Stimulated activated CD4-positive, alpha-beta T cell treated with anti-CD3 and anti-CD28 coated beads, Interleukin-4, amount 100 ng/mL, for 48 hours (primary cell): ENCODE measurements at places on chromosomes 16 and 17.

GRCh38 chr16:49036126-49036525 is 245.5 kb downstream of the CBLN1 start:
- no peak for DNase-seq

- DNase-seq = peak; percentile 9
Observed at GRCh38 chr17:20156196-20157000, 147.2 kb downstream of the SPECC1 start.

DNA sequence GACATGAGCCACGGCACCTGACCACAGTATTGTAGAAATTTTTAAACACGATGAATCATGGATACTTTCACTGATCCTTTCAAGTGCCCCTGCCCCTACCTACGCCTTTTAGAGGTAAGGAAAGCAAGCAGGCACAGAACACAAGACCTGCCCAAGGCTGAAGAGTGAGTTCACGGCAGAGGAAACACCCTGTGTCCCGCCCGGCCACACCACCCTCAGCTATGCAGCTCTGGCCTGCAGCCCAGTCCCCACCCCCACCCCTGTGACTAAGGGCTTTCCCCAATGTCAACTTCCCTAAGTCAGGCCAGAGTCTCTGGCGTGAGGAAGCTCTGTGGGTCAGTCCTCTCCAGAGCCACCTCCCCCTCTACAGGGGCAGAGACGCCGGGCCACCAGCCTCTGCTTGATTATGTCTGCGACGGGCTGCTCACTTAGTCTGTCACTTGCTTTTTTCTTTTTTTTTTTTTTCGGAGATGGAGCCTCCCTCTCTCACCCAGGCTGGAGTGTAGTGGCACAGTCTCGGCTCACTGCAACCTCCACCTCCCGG is 8.4 kb downstream of the SLC16A5 start:
- no peak for DNase-seq

- peak; percentile 66 for DNase-seq
Observed at GRCh38 chr16:51762081-51762996, 611.3 kb upstream of the SALL1 start.

DNA sequence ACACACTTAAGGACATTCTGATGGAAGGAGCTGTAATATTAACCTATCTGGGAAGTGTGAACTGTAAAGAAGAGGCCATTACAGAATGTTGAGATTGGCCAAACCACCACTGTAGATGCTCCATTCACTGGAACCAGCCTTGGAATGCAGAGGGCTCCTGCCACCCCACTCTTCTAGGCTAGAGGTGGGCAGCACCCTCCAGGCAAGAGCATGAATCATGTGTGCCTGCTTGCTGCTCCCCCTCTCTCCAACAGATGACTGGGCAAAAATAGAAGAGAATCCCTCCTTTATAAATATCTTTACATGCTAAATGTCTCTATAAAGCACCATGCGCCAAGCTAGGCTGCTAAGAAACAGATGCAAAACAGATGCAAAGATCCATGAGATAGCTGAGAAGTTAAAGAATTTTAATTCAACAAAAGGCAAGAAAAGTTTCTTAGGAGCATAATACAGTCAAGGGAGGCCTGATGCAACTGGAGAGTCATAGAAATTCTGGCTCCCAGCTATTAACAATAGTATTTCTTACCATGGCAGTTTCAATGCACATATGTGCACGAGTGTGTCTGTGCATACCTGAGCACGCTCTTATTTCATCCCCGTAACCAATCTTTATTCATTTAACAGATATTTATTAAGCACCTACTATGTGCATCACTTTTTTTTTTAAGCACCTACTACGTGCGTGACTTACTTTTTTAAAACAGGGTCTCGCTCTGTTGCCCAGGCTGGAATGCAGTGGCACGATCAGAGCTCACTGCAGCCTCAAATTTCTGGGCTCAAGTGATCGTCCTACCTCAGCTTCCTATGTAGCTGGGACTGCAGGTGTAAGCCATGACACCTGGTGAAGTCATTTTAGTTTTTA is 53.6 kb downstream of the GRIN2A start:
- no peak for DNase-seq

DNA sequence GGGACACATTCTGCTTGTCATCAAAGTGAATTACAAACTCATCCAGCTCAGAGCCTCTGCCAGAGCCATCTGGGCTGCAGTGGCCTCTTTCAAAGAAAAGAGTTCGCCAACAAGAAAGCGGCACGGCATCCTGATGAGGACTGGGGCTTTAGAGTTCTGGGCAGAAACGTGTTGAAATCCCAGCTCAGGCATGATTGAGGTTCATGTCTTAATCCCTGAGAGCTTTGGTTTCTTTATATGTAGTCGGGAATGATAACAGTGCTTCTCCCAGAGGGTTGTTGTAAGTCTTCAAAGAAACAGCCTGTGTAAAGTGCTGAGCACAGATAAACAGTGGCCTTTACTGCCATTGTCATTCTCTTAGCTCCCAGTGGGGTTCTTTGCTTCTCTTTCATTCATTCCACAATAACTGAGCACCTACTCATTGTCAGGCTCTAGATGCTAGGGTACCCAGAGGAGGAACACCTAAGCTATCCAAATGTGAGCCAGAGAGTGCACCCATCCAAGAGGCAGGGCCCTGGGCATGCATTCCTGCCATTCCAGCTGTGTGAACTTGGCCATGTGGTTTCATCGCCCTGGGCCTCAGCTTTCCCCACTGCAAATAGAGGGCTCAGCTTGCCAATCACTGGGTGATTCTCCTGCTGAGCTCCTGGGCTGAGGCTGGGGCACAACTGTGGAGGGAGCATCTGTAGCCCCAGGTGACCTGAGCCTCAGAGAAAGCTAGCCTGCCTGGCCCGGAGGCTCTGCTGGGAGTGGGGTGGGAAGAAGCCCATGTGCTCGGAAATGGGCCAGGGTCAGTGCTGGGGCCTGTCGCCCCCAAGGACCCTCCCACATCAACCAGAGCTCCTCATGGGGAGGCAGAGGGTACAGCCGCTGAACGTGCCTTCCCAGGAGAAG is 38.3 kb upstream of the CRHR1 start:
- DNase-seq = no peak

DNA sequence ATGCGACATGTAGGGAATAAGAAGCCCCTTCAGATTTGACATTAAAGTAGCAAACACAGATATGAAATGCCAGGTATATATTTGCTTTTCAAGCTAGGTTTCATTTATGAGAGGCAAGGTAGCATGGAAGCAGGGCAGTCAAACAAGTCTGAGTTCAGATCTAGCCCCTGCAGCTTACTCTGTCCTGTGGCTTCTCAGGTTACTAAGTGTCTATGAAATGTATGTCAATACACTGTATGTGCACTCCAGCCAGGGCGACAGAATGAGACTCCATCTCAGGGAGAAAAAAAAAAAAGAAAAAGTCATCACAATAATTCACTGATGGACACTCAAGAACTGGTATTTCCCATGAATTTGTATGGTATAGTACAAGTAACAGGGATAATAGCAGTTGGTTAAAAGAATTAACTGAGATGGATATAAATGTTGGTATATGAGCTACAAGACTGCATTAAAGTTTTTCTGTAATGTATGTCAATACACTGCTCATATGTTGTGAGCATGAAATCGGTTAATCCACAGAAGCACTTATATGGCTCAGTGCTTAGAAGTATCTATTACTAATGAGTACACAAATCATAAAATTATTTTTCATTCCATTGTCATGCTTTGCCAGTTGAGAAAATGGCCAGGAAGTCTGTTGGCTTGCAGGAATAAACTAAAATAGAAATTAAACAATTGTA is 2.9 kb upstream of the WSB1 start:
- DNase-seq = no peak

DNA sequence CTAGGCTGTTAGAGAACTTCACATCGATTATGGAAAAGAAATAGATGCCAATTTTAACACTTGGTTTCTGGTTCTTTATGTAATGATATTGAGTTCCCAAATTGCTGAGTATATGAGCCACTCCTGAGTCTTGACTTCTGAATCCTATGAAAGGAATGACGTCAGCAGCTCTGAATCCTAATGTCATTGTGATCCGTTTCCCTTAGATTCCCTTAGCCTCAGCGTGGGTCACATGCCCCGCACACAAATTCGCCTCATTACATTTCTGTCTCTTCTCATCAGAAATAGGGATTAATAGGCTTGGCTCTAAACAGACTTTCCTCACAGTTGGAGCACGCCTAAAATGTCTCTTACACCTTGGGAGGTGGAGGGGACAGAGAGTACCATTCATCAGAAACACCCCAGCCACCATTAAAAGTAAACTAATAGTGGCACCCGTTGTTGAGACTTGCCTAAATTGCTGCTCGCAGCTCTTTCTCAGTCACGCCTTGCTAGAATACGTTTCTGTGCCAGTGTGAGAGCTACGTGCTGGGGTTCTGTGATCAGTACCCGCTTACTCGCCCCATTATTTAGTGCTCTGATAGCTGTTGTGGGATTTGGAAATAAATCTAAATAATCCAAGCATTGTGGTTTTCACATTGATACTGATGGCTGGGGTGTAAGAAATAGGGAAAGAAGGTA is 7.1 kb downstream of the MRM3 start:
- DNase-seq = no peak

GRCh38 chr16:53498984-53499383 is 4.0 kb downstream of the AKTIP start:
- DNase-seq = no peak

GRCh38 chr17:38508954-38509771 is 80.9 kb downstream of the ARHGAP23 start:
- DNase-seq = peak; percentile 77

DNA sequence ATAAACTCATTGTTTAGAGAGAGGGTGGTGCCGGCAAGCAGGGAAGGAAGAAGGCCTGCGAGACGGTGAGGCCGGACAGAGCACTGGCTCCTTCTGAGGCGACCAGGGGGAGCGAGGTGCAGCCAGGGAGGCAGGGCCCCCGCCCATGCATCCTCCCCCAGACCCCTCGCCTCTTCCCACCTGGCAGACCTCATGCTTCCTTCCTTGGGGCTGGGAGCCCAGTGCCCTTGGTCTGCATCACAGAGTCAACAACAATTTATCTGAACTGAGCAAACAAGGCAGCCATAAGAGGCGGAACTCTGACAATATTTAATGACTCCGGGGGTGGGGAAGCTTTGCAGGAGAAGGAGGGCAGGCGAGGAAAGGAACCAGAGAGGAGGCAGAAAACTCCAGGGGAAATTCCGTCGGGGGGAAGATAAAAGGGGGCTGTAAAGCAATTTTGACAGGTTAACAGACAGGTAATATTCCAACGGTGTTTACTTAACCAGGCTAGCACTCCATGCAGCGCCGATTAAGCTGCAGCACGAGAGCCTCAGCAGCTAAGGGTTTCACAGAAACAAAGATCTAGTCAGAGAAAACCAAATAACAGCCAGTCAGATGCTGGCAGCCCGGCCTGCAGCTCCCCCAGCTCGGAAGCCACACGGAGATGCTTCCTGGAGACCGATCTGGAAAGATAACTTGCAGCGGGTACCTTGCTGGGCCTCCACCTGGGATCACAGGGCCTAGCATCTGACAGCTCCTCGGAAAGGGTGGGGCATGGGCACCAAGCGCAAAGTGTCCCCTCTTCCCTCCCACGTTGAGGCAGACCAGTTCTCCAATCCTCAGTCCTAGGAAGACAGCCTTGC is 398.2 kb downstream of the SOX9 start:
- no peak for DNase-seq

DNA sequence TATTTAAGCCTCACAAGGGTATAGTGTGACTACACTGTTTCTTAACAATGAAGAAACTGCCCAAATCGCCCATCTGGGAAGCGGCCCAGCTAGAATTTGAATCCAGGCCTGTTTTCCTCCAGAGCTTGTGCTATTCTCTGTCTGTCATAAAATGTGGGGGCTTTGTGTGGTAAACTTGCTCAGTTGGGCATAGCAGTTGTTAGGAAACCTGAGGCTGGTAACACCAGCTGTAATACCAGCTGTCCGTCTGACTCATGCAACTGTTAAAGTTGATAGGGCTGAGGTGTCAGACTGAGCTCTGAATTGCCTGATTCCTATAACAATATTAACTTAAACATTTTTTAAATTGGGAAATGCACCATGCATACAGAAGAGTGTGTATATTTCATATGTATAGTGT is 9.3 kb downstream of the NOD2 start:
- no peak for DNase-seq
